Peyer's patch (tissue), 4 donors: ENCODE measurements at places on chromosomes 4 and X. TPM values are rescaled to one million over a fixed set of nuclear protein-coding genes. Genes with fewer than 3 reads are reported as not detected.

Gene PAGE1
- not detected for total RNA-seq

Gene TMEM31
- total RNA-seq: not detected

Gene GPM6B
- 2.7 TPM for total RNA-seq

Gene MSX1
- not detected for total RNA-seq

Gene SATL1
- total RNA-seq: not detected

Gene WDR19
- 15.7 TPM for total RNA-seq

Gene APLN
- 0.27 TPM for total RNA-seq

Gene BEX5
- total RNA-seq: not detected
